GM12878 (cell line): ENCODE measurements at places on chromosomes 6 and 20. TPM values are rescaled to one million over a fixed set of nuclear protein-coding genes. Genes with fewer than 3 reads are reported as not detected.

The PCSK2 gene
- not detected in 2 replicates for total RNA-seq

The ANKRD66 gene
- not detected in 2 replicates for total RNA-seq

The KCNS1 gene
- not detected in 2 replicates for total RNA-seq

GRCh38 chr6:108781419-108782100 lies 66.7 kb upstream of the ARMC2 start:
- no peak overlapping the region for H3K4me3 ChIP-seq
- H3K4me1 ChIP-seq = no peaks in the 10 kb centered on the region
- H3K36me3 ChIP-seq = no peaks in the 10 kb centered on the region
- no peak overlapping the region for H3K27ac ChIP-seq

DNA sequence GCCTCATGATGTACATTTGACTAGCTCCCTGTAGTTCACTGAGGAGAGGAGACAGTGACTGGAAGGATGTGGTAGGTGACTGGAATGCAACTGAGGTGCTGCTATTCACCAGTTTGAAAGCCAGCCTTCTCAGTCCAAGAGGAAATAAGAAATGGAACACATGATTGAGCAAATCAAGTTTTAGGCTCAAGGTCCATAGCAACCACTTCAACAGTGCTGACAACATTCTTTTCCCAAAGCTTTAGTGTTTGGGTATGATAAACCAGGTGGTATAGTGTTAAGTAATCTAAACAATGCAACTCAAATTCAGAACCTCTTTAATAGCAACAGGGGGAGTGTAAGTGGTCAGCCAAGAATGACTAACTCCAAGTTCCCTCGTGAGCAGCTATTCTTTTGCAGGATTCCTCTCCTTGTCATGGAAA lies 9.2 kb downstream of the ZHX3 start:
- H3K36me3 ChIP-seq = no peaks in the 10 kb centered on the region
- DNase-seq = no peak
- H3K4me3 ChIP-seq = no peak overlapping the region
- no peak overlapping the region for H3K27ac ChIP-seq
- peaks cover 30% of the 10 kb centered on the region for H3K4me1 ChIP-seq

DNA sequence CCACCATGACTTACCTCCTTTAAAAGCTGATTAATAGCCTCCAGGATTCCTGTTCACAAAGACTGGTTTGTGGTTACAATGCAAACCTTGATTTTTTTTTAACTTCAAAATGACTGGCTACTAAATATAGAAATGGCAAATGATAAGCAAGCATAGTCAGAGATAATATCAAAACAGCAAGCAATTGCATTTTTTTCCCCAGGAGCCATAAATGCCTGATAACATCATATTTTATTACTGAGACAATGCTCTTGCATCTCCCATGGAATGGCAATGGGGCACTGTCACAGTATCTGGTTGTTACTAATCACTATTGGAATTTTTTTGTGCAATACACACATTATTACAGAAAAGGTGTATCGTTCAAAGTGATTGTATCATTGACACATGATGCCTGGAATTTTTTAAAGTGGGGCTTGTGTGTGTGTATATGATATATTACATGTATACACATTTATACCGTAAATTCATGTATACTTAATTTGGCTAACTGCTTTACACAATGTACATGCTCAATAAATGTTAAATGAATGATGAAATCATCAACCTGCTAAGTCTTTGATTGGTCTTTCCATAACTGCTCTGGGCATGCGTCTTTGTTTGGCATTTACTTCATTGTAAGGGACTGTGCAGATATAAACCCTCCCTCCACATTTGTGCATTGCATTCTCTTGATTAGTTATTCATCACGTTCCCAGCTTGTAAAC lies 980 bp upstream of the SALL4 start:
- H3K27me3 ChIP-seq = peaks cover 5% of the 10 kb centered on the region
- H3K4me3 ChIP-seq = no peak overlapping the region
- no peak overlapping the region for H3K27ac ChIP-seq

DNA sequence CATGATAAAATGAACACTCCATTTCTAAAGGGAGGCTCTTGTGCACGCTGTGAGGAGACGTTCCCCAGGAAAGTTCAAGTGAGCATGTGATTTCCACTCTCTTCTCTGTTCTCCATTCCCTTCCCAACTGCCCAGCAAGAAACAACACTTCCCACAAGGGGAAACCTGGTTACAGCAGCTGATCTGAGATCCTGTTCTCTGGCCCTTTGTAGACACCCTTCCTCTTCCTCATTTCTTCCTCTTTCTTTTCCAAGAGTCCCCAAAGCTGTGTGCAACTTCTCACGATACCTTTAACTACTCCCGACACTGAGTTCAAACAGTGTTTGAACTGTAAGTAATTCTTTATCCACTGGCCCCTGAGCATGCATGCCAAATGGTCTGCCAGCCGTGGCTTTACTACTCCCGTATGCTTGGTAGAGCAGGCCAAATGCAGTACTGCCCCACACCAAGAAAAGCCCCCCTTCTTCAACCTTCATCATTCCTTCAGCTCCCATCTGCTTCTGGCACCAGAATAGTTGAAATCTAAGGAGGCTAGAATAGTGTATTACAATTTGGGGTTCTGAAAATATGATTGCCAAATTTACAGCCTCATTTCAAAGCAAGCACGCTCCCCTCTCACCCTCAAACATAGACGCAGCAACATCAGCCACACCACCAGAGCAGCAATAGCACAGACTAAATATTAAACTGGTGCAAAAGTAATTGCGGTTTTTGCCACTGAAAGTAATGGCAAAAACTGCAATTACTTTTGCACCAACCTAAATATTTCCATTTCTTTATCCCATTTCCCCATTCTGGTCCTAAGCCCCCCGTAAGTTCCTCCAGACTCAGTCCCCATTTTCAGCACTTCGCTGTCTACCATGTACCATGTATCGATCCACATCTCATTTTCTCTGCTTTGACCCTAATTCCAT lies 4.3 kb downstream of the HLA-DMB start:
- no peak overlapping the region for H3K27ac ChIP-seq
- H3K36me3 ChIP-seq = peaks cover 21% of the 10 kb centered on the region
- H3K4me3 ChIP-seq = peak overlapping the region; percentile 73; the same call in 1 of the 2 replicates
- DNase-seq = no peak
- peaks cover 11% of the 10 kb centered on the region for H3K4me1 ChIP-seq
- H3K27me3 ChIP-seq = no peaks in the 10 kb centered on the region

DNA sequence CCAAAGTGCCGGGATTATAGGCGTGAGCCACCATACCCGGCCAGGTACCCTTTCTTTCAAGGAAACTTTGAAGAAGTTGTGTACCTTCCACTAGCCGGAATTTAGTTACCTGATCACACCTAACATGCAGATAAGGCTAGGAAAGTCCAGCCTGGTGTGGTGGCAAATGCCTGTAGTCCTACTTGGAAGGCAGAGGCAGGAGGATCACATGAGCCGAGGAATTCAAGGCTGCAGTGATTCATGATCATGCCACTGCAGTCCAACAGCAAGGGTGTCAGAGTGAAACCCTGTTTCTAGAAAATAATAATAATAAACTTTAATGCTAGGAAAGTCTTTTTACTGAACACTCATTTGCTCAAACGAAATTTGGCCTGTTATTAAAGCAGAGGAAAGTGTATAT lies 21.0 kb downstream of the NFYA start:
- no peaks in the 10 kb centered on the region for H3K4me1 ChIP-seq
- peaks cover 15% of the 10 kb centered on the region for H3K36me3 ChIP-seq
- no peaks in the 10 kb centered on the region for H3K27me3 ChIP-seq
